ENCODE measurements at places on chromosomes 12 and 14.

DNA sequence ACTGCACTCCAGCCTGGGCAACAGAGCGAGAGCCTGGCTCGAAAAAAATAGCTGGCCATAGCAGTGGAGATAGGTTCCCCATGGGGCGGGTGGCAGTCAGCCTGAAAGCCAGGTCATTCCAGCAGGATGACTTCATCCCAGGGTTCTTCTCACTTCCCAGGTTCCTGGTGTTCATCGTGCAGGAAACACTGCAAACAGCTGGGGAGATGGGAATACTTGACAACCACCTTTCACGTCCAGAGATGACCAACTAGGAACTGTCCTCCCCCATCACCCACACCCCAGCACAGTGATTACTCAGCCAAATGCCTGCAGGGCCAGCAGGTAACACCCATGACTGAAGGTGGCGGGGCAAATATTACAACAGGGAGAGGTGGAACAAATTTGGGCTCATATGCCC is 1.7 kb downstream of the VSIG10 start:
- DNase-seq = peak; percentile 18

DNA sequence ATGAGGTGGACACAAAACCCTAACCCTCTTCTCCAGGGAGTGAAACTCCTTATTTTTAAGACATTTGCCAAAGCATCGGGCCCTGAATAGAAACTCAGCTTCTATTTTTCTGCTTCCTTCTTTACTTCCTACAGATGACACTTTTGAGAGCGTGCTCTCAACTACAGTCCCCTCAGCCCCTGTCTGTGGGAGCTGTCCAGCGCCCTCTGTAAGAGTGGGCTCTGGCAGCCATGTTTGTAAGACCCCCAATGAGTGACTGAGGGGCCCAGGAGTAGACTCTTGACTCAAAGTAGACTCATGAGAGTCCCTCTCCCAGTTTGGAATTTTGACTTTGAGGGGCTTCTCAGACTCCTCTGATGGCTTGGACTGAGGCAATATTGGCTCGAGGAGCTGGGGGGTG is 25.5 kb upstream of the BATF start:
- no peak for DNase-seq

- DNase-seq = no peak
Measured at GRCh38 chr12:39467432-39467870, 24.5 kb upstream of the KIF21A start.

DNA sequence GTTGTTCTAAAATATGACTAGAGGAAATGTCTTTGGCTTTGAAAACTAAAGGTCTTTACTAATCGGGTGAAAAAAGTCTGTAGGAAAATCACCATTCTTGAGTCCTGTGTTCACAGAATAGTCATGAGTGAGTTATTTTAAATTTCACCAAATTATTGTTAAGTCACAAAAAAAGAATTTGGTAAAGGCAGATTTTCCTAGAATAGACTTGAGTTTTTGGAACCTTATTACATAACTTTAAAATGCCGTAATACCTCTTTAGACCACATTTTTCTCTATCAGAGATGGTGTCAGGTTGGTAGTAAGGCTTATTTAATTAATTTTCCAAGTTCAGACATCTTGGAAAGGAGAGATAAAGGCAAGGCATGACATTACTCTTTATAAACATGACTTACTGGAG is 184.7 kb upstream of the GARIN2 start:
- DNase-seq = peak; percentile 41

- DNase-seq = no peak
Measured at GRCh38 chr14:76814726-76815645, 2.3 kb upstream of the ANGEL1 start.

- no peak for DNase-seq
Measured at GRCh38 chr12:120037851-120038250, 48.8 kb downstream of the BICDL1 start.

GRCh38 chr12:86257134-86257533 is 943 bp upstream of the MGAT4C start:
- DNase-seq = no peak

DNA sequence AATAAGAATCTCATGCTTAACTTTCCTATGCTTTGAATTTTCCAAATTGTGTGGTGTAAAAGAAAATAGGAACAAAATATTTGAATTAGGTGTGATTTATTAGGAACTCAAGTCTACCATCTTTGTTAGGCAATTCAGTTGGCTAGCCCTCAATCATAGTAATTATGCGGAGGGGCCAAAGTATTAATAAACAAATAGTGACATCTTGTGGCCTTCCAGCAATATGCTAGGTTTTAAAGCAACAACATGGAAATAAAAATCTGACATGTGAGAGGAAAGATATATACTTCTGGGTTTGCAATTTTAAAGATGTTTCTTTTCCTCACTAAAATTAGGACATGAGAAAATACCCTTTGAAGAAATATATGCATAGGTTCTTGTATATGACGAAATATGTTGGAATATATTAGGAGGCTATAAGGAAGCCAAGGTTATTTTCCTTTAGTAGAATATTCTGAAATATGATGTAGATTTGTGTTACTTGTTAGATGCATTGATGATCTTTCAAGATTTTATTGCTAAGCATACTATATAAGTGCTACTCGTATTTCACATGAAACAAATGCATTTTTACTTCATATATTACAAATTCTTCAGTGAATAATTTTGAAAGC is 200.4 kb downstream of the PTPRO start:
- DNase-seq = peak; percentile 51

DNA sequence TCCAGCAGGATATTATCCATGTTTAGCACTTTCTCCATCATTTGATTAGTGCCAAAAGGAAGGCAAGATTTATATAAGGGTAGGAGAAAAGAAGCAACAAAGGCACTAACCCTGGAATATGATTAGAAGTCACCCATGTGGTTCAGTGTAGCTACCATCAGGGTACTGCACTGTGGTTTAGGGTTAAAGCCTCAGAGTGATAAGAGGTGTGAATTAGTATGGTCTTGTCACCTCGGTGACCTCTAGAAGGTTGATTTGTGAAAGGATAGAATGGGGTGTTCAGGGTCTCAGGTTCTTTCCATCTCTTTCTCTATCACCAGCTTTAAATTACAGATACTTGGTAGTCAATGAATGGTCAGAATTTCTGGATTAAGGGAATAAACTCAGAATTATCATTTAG is 103.0 kb upstream of the TMTC2 start:
- DNase-seq = no peak

DNA sequence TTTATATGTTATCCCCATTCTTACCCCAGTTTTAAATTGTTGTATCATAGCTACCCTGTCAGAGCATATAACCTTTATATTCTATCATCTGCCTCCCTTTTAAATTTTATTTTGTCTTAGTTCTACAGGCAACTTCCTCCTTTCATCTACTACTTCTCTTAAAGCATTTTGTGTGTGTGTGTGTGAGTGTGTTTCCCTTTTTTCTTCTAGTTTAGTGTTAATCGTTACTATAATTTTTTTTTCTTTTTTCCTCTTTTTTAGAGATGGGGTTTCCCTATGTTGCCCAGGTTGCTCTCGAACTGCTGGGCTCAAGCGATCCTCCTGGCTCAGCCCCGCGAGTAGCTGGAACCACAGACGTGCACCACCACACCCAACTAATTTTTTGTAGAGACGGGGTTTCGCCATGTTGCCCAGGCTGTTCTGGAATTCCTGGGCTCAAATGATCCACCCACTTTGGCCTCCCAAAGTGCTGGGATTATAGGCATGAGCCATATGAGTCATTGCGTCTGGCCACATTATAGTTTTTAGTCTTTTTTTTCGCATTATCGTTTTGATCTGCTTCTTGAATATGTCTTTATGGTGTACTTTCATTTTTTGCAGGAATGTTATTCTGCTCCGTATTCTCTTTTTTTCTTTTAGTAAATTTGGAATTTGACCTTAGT is 33.1 kb upstream of the FBXO34 start:
- DNase-seq = peak; percentile 12

DNA sequence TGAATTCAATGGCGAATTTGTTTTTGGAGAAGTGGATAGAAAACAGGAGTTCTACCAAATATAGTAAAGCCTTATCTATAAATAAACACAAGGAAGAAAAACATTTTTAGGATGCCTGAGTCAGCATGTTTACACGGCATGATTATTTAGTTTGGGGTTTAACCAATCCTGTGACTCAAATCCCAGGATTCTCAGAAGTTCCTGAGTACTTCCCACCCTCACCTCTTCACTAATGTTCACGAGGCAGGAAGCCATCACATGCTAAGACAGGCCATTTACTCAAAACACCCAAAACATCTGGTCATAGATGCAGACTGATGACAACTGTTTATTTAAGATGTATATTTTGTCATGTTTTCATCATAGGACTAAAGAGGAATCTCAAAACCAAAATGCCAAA is 3.4 kb upstream of the GLRX5 start:
- DNase-seq = peak; percentile 80

- DNase-seq = no peak
Measured at GRCh38 chr12:117090816-117091711, 8.2 kb downstream of the TESC start.

DNA sequence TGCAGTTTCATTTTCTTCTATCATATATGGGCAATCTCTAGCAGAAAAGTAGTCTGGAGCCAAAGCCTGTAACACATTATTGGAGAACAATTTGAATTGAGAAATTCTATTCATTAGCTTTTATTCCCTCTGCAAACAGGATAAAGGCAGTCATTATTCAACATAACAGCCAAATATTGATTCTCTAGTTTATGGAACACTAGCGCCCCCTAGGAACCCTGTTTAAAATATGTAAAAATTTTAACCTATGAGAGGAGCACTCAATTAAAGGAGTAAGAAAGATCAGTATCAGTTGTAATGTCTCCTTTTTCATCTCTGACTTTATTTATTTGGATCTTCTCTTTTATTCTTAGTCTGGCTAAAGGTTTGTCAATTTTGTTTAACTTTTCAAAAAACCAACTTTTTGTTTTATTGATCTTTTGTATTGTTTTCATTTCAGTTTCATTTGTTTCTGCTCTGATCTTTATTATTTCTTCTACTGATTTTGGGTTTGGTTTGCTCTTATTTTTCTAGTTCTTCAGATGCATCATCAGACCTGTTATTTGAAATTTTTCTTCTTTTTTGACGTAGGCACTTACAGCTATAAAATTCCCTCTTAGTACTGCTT is 4.8 kb upstream of the LMNTD1 start:
- peak; percentile 54 for DNase-seq

DNA sequence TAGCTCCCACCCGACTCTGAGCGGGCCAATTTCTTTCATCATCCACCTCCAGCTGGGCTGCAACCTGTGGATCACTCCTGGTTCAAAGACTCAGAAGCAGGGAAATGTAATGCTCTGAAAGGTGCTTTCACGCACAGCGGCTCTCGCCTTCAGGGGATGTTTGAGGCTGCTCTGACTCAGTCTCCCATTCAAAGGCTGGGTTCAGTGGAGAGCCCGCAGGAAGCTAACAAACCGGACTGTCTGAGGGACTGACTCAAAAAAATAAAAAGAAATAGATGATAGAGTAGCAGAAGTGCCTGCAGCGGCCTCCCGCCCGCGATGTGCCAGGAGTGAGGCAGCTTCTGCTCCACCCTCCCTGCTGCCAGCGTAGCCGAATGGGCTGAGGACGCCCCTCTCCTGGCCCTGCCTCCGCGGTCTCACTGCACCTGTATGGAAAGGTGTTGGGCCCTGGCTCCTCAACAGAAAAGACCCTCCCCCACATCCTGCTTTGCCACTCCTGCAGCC is 98.0 kb downstream of the GCH1 start:
- no peak for DNase-seq

- peak; percentile 34 for DNase-seq
Measured at GRCh38 chr12:10016881-10017280, 6.5 kb downstream of the CLEC12B start.

- DNase-seq = peak; percentile 28
Measured at GRCh38 chr12:2231011-2231595, 178.3 kb downstream of the CACNA1C start.

DNA sequence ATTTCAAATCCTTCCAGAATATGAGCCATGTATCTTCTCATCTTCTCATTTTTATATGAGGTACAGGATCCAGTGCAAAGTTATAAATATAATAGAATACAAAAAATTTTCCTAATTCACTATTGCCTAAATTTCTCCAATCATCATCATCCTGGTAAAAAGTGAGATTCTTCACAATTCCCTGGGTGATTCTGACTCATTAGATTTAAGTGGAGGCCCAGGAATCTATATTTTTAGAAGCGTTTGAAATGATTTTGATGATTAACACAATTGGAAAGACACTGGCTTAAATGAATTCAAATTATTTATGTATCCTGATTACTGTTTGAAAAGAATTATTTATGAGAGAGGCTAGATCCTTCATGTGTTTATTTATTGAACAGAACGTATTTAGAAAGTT is 380.3 kb upstream of the PDE3A start:
- peak; percentile 55 for DNase-seq

DNA sequence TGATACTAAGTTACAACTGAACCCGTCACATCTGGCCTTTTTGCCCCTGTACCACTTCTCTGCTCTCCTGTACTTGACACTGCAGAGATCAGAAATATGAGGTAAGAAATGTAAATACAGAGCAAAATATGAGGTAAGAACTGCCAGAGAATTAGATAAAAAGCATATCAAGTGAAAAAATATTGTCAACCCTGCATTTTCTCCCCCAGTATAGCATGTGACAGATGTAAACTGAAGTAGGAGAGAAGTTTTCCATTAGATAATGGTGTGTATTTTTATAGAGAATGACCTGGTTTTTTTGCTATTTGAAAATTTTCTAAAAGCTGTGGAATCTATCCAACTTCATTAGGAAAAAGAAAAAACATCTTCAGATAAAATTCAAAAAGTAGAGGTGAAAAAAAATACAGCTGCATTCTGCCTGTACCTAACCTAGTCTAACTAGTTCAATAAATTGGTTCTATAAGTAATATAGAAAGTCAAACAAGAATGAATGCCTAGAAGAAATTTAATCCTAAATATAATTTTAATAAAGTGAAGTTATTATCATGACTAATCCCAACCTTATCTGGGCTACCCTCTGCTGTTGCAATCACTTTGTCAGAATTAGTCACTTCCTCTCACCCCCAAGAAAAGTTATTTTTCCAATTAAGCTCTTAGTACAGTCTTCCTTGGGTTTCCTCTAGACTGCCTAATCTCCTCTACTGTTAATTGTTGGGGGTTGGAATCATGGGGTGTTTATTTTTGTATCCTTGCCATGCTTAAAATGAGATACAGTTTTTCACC is 210.0 kb downstream of the RASSF9 start:
- DNase-seq = peak; percentile 85

GRCh38 chr12:94942663-94943062 is 60.8 kb downstream of the NDUFA12 start:
- no peak for DNase-seq

GRCh38 chr12:65853489-65854157 is 29.3 kb downstream of the HMGA2 start:
- DNase-seq = peak; percentile 72

GRCh38 chr14:63394841-63395240 is 76.1 kb upstream of the GPHB5 start:
- peak; percentile 67 for DNase-seq

Data from fibroblast of skin of right biceps (primary cell).